AG10803 (cell line): ENCODE measurements at places on chromosomes 5 and 9.

GRCh38 chr5:119166026-119166425, 95.1 kb downstream of the DMXL1 start:
- DNase-seq = peak; percentile 45

- no peak for DNase-seq
Measured at GRCh38 chr9:89811356-89811755, 206.5 kb downstream of the GADD45G start.

DNA sequence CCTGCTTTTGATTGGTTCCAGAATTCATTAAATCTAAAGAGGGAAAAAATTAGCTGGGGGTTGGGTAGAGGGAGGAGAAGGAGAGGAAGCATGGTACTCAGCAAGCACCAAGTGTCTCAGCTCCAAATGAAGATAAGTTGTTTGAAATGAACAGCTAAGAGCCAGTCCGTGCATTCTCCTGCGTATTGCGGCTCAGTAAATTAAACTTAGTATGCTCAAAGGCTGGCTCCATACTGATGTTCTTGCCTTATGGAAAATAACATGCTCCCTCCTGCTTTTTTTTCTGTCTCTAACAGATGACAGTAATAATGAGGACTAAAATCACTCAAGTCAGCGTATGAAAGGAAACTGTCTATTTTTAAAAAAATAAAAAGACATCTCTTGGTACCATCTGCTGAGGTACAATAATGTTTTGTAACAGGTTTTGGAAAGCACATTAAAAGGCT, 161.0 kb downstream of the SPATA31D1 start:
- no peak for DNase-seq

DNA sequence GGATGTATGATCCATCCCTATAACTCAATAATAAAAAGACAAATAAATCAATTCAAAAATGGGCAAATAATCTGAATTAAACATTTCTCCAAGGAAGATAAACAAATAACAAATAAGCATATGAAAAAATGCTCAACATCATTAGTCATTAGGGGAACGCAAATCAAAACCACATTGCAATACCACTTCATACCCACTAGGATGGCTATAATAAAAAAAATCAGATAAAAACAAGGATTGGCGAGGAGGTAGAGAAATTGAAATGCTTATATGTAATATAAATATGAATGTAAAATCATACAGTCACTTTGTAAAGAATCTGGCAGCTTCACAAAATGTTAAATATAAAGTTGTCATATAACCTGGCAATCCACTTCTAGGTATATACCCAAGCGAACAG, 52.3 kb upstream of the TBCA start:
- DNase-seq = no peak

DNA sequence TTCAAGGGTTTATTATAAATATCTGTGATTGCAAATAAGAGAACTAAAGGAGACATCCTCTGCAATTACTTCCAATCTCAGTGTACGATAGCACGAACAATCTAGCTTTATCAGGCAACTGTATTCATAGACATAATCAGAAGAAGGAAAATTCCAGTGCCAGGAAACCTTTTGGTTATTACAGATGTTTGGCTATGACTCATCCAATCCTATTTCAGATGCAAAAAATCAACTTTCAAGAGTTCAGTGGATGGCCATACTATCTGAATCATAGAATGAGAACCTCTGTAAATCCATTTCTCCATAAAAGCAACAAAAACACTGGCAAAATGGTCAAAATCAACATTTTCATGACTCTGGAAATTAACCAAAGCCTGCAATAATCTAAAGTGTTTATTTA, 37.9 kb downstream of the GAS1 start:
- peak; percentile 54 for DNase-seq

- DNase-seq = peak; percentile 75
Measured at GRCh38 chr9:7216004-7216841, 458.4 kb downstream of the KDM4C start.

DNA sequence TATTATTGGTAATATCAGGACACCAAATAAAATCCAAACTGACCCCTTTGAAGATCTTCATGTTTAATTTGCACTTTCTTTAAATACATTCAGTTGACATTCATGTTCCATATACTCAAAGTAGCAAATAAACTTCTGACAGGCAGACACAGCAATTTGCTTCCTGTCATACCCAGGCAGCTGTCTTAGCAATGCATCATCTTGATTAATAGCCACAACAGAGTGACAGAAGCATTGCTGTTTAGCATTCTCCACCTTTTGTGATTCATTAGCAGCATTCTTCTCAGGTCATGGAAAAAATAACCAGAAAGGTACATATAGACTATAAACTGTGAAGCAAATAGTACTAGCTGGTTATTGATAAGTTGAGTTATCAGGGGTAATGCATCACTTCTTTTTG, 366.8 kb downstream of the CYLC2 start:
- DNase-seq = no peak

GRCh38 chr9:7045361-7045760, 287.6 kb downstream of the KDM4C start:
- DNase-seq = peak; percentile 30

- DNase-seq = no peak
Measured at GRCh38 chr5:2877522-2877921, 126.0 kb upstream of the IRX2 start.

DNA sequence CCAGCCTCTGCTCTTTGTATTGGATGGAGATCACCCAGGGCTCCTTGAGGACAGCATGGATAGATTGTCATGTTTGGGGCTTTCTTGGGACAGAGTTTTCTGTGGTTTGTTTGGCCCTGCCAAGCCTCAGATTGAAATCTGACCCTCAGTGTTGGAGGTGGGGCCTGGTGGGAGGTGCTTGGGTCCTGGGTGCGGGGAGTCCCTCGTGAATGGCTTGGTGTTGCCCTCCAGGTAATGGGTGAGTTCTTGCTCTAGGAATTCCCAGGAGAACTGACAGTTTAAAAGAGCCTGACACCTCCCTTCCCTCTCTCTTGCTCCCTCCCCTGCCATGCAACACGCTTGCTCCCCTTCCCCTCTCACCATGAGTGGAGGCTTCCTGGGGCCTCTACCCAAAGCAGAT, 48.6 kb upstream of the OLFM1 start:
- no peak for DNase-seq

- DNase-seq = no peak
Measured at GRCh38 chr9:95434116-95435073, 82.4 kb downstream of the PTCH1 start.

DNA sequence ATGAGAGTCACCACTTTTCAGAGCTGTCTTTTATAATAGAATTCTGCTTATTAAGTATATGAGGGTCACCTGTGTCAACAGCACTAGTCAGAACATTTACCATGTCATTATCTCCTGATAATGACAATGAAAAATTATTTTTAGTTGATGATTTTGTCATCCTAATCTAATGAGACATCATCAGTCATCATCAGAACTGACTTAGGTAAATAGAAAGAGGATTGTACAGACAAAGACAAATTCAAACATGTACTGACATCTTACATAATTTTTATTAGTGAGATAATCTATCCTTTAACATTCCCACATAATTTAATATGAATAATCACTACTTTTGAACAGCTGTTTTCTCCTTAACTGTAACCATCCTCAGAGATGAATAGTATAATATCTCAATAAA, 22.6 kb downstream of the CDH9 start:
- no peak for DNase-seq

DNA sequence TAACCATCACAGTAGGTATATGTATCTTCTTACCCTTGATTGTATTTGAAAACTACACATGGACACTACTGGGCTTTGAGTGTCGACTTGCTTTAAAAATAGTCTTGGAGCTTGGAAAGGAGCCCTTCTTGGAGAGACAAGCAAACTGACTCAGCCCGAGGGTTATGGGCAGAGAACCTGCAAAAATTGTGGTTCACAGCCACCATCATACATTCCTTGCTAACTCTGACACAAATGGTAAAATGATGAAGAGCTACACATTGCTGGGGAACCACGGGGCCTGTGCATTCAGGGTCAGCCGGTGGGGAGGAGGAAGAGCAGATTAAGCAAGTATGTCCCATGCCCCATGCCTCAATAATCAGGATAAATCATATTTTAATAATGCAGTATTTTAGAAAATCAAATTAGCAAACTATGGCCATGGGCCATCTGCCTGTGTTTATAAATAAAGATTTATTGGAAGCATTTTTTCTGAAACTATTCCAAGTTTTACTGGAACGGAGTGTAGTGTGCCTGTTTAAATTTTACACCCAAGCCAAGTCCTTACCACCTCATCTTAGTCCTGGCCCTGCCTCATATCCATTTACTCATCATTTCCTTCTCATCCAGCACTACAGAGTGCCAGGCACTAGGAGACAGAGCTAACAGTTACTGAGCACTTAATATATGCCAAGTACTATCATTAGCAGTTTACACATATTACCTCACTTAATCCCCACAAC, 195.7 kb downstream of the PALM2AKAP2 start:
- DNase-seq = peak; percentile 88
